ENCODE measurements at places on chromosomes 13 and 19.

DNA sequence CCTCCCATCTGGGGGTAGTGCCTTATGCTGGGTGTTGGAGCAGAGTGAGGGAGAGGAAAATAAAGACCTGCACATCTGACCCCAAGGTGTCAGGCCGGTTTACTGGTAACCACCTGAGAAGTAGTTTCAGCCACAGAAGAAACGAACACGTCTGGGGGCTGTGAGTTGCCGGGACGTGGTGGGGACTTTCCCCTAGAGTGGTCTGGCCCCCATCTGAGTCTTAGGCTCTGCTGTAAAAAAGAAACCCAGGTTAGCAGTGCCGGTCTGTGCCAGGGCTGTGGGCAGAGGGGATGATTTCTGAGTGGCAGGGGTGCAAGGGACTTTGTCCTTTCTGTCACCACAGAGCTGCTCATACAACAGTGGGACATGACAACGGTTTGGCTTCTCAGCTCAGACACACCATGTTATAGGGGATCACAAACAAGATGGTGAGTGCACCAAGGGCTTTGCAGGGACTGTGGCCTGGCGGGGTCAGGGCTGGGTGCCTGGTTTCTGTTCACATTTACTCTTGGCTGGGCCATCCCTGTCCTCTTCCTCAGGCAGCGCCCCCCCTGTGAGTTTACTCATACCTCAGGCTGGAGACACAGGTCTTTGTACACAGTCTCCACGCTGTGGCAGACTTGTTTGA lies 9.0 kb downstream of the GCDH start:
- no peak for DNase-seq

DNA sequence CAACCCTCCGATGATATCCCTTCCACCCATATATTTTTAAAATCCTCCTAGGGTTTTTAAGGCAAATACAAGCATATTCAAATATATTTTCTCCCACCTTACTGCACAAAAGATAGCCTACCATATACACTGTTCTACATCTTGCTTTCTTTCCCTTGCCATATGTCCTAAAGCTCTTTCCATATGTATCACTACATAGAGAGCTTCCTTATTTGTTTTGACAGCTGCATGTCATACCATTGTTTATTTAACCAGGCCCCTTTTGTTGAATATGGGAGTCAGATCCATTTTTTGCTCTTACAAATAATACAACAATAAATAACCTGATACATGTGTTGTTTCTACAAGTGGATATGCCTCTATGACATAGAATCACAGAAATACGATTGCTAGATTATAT lies 32.8 kb upstream of the WDFY2 start:
- no peak for DNase-seq

DNA sequence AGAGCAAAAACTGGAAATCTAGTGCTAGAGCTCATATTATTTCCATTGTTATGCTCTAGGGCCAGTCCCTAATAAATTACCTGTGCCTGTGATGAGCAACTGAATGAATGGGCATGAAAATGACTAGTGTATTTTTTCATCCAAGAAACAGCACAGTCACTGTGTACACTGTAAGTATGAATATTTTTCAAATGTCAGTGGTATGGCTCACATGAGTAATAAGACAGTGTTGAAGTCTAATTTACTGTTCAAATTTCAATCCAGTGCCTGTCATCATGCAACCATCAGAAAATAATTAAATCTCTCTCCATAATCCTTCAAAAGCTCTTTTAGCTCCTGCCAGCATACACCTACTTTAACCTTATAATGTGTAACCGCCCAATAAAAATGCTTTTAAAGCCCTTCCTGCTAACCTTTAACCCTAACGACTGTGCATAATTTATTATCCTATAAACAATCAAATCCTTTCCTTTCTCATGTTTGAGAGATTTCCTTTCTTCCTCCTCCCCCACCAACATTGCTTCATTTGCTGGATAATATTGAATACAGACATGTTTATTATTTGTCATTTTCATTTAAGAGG lies 378.3 kb downstream of the GPC5 start:
- no peak for DNase-seq

DNA sequence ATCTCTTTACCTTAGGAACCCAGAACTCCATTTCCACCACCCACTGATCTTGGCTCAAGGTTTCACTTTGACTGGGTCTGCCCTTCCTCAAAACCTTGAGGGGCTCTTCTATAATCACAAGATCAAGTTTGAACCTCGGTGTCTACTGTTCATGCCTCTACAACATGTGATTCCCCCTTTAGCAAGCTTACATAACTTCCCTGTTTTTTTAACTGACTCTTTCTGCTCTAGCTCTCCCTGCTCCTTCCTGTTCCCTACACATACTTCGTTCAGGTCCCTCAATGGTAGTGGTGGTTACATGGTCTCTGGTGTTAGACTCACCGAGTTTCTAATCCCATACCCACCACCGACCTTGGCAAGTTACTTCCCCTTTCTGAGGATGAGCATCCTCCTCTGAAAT lies 26.7 kb downstream of the CEACAM8 start:
- no peak for DNase-seq

- no peak for DNase-seq
Measured at GRCh38 chr13:74774264-74774663, 640.1 kb upstream of the KLF12 start.

DNA sequence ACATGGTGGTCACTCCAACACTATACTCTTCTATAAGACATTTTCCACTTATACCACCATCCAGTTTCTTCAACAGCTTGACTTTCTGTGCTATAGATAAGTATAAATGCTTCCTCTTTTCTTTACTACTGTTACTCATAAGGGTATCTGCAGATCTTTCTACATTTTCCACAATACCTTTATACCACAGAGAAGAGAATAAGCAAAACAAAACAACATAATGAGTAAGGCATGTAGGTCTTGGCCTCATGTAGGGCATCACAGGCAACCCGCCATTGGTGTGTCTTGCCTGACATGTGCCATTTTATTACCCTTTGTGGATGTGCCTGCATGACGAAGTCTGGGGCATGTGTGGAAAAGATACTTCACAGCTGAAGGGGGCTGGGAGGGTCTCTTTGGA lies 265.3 kb upstream of the STARD13 start:
- no peak for DNase-seq

GRCh38 chr13:45433381-45433790 lies 15.2 kb upstream of the SLC25A30 start:
- no peak for DNase-seq

GRCh38 chr13:31350560-31350959 lies 150.8 kb downstream of the B3GLCT start:
- DNase-seq: no peak

DNA sequence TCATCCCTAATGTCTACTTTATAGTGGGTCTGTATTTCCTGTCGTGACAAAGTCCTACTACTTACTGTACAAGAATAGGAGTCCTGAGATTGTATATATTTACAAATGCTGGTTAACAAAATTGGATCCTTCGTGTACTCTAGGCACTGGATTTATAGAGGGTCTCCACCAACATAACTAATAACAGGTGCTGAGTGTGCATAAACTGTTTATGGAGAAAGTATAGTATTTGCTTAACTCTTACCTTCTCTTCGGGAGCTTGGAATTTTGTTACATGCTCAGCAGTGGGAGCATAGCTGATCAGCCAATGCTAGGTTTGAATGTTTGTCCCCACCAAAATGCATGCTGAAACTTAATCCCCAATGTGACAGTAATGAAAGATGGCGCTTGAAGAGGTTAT lies 12.1 kb downstream of the ZNF442 start:
- DNase-seq: no peak

- DNase-seq: no peak
Measured at GRCh38 chr19:21047716-21048115, 27.3 kb downstream of the ZNF430 start.

DNA sequence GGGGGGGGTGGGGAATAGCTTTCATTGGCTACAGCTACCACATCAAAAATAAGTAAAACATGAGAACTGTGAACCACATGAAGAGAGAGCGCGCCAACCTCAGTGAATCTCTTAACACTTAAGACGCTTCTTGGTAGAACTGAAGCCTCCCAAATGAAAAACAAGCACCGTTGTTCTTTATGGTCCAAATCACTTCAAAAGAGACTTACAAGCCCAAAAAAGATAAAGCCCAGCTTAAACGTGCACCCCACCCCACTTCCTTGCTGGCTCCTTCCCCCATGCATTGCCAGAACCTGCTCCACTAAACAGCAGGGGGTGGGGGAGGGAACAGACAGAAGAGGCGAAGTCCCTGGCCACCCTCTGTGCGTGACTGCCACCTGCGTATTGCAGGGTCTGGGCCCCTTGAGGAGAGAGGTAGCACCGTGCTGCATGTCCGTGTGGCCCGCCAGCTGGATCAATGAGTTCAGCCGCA lies 479.1 kb downstream of the FOXO1 start:
- no peak for DNase-seq

- DNase-seq: peak; percentile 45
Measured at GRCh38 chr19:28878862-28879566, 333.9 kb downstream of the UQCRFS1 start.

DNA sequence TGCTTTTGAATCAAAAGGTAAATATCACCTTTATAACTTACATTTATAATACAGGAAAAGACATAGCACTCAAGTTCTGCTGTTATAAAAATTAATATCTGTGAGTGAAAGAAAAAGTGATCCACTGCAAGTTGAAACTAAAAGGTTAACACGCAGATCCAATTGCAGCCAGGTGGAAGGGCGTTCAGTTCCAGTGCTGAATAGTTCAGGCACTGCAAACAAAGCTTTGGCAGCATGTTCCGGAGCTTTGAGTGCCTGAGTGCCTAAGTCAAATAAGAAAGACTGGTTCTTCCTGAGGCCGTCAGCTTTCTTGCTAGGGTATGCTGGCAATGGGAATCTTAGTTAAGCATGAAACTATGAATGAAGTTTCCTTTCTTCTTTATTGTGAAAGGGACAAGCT lies 200.3 kb downstream of the LMO7 start:
- no peak for DNase-seq

GRCh38 chr19:45994456-45994997 lies 740 bp upstream of the CCDC61 start:
- no peak for DNase-seq

- no peak for DNase-seq
Measured at GRCh38 chr13:23959231-23959862, 62.0 kb upstream of the C1QTNF9B start.

DNA sequence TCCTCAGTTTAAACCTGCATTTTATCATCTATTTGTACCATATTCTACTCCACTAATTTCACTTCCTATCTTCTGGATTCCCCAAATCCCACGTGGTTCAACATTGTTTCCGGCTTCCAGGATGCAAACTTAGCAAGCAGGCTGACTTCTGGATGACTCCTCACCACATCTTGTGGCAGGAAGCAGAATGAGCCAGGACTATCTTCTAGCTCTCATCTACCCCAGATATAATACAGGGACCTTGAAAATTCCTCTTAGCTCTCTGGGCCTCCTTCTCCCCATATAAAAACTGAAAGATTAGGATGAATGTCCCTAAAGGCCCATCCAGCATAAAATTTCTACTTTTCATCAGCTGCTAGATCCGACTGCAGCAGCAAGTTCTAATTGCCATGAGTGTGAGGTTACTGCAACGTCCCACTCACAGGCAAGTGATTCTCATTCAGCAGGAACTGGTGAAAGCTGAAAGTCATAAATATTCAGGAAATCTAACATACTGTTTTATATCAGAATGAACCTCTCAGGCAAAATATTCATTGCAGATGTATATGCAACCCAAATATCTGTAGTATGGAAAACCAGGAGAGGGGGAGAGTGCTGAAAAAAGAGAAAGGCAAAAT lies 93.4 kb downstream of the KCTD12 start:
- peak; percentile 86 for DNase-seq

DNA sequence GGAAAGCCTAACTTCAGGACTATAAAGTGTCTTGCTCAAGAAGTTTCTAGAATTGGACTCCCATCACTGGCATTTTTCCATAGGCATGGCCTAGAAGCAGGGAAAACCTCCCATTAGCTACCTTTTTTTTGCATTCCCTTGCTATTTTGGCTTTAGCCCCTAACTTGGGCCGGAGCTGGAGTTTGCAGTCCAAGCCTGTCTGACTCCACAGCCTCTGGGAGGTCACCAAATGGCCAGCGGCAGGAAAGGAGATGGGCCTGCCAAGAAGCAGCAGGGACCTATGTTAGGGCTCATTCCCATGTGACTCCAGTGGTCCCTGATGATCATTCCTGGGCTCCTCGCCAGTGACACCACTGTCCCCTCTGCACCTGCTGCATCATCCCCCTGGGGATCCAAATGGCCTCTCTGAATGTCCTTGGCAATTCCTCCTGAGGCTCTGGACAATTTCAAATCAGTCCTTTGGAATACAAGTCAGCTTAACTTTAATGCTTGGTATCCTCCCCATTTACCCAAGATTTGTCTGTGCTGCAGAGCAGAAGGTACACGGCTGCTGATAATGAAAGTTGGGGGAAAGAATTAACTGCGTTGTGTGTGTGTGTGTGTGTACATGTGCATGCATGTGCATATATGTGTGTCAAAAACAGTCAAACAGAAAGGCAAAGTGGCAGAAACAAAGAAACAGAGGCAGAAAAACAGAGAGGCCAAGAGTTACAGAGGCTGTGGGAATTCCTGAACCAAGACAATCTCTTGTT lies 69.8 kb upstream of the SERP2 start:
- DNase-seq: no peak

DNA sequence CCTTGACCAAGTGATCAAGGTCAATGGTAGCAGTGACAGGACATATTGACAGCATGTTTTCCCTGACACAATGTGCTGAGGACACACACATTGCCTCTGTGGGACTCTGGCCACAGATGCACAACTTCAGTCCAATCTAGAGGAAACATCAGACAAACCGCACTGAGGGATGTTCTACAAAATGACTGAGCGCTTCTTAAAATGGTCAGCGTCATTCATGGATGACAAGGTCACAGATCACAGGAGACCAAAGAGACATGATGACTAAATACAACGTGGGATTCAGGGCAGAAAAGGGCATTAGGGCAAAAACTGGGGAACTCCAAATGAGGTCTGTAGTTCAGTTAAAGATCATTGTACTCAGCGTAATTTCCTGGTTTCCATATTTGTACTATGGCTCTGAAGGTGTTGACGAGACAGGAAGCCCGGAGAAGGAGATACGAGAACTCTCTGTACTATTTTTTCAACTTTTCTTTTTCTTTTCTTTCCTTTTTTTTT lies 20.6 kb downstream of the PBX4 start:
- no peak for DNase-seq

GRCh38 chr19:2270423-2271233 lies 11.3 kb downstream of the PEAK3 start:
- DNase-seq: peak; percentile 69

Measured in brain microvascular endothelial cell (primary cell).